ENCODE measurements at places on chromosomes 4 and X.

GRCh38 chr4:1403177-1403583 is 3.1 kb downstream of the NKX1-1 start:
- no peak for DNase-seq

DNA sequence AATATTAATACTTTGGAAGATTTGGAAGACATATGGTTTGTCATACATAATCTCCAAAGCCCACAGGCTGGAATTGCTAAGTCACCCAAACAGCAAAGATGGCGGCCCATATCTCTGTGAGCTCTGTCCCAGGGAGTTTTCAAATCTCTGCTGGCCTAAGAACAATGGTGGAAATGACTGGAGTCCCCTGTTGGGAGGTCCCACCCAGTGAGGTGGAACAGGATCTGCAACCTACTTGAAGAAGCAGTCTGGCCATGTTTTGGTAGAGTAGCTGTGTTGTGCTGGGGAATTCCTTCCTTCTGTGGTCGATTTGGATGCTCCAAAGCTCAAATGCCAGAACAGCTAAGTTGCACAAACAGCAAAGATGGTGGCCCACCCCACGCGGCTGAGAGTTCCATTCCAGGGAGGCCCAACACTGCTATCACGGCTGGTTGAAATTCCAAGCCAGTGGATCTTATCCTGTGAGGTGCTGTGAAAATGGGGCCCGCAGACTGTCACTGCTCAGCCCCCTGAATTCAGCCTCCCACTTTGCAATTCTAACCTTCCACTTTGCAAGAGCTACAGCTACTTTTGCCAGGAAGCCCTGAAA is 3.2 kb upstream of the UGT2B7 start:
- DNase-seq: no peak

DNA sequence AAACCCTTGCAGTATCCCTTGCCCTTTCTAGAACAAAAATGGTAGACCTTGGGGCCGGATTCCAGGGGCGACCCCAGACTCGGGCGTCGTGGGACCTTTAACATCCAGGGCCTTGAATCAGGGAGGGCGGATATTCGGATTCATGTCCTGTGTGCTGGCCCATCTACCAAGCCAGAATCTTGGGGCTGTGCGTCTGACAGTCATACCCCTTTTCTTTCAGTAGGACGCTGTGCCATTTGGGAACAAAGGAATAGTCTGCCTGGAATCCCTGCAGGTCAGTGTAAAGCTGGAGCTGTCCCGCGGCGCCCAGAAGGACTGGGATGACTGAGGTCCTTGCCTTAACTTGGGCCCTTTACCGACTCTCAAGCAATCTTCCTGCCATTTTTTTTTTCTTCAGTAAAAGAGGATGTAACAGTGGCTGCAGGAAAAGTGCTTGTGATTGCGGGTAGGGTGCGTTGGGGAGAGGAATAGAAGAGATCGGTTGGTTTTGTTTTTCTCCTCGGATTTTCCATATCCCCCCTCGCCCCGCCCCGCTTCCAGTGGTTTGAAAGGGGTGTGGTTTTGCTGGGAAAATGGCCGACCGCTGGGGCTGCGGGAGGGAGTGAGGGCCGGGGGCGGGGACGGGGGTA is 518 bp downstream of the ARMCX1 start:
- no peak for DNase-seq

DNA sequence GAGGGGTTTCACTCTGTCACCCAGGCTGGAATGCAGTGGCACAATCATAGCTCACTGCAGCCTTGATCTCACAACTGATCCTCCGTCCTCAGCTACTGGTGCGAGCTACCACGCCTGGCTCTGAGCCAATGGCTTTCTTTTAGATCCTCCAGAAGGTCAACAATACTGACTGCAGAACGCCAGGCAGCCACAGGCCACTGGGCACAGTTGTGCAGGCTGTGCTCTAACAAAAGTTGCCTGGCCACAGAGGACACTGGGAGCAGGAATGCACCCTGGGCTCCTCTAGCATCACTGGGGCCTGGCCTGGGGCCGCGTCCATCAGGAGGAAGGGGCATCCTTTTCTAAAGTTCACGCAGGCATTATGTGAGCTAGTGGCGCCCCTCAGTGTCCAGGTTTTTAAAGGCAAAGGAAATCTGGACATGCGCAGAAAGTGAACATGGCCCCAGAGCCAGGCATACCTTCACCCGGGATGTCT is 14.9 kb upstream of the PORCN start:
- DNase-seq: no peak

GRCh38 chr4:2341261-2341841 is 77.1 kb downstream of the ZFYVE28 start:
- DNase-seq: no peak

DNA sequence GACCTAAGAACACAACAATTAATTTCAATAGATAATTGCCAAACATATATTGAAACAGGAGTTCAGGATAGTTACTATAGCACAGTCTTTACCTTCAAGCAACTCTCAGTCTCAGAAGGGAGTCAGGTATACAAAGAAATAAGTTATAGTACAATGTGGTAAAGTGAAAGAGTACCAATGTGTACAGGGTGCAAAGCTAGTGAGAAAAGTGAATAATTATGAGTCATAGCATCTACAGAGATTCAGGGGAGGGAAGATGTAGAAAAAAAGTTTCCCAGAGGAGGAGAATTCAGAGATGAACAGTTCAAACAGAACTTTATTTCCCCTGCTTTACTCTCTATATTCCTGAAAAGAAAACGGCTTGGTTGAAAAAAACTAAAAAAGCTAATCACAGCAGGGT is 22.7 kb upstream of the DKK2 start:
- no peak for DNase-seq

DNA sequence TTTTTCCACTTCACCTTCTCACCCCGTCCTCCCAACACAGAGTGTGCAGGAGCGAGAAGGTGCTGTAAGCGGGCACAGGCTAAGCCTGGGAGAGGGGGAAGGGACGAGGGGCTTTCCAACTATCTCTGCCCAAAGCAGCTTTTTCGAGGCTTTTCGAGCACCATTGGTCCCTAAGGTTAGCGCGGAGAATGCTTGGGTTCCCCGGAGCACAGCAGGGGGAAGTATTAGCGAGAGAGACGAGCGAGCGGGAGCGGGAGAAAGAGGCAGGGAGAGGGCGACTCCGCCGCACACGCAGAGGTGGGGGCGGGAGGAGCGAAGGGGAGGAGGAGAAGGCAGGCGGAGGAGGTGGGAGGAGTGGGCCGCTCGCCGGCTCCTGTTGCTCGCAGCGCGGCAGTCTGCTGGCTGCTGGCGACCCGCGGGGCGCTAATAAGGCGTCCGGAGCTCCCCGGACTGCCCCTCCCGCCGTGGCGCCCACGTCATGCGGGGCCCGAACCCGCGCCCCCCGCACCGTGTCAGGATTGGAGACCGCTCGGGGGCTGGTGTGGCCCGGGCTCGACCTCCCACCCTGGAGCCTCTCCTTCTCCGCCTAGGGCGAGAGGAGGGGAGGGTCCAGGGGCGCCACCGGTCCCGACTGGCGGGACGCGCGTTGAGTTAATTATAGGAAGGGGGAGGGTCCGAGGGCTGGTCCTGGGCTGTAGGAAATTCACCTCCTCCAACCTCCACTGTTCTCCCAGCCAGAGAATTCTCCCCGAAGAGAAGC is at the start of gene ADAMTS3:
Gene ADAMTS3, minus strand, starts transcription at position 263 of the 760 bp plus-strand sequence. CDS start 459 bp downstream, outside the sequence.
- DNase-seq: no peak

GRCh38 chr4:11474146-11474545 is 45.5 kb upstream of the HS3ST1 start:
- no peak for DNase-seq

DNA sequence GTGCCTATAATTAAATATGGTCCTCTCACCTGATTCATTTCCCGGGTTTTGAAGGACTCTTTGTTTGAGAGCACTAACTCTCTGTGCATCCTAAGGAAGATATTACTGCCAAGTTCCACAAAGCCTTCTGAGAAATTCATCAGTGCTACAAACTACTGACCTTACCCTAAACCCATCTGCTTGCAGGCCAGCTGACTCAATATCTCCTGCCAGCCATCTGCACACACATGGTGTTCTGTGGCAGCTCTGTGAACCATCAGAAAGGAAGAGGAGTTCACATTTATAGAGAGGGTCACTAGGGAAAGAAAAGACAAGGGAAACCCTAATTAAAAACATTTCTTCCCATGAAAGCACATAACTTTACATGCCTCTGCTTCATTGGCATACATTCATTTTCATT is 156.7 kb downstream of the ATP10D start:
- no peak for DNase-seq

- DNase-seq: no peak
These were observed 25.6 kb upstream of the DHRSX start for GRCh38 chrX:2526390-2526789.

- no peak for DNase-seq
These were observed 108.1 kb downstream of the ATG4A start for GRCh38 chrX:108199691-108200090.

GRCh38 chr4:24793219-24794005 is 2.0 kb upstream of the SOD3 start:
- no peak for DNase-seq

DNA sequence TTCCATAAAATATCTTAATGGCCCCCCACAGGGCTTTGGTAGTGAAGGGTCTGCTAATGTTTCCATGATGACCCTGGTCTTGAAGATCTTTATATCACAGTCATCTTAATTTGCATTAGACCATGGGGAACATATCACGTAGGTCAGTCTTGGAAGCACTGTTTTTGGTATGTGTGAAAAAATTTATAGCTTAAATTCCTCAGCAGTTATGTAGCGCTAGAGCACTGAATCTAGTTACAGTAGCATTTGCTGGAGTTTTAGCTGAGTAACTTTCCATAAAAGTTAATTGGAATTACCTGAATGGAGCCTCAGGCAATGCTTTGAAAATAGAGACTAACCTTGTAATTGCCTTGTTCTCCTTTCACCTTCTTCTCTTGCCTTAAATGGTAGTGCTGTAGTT is 648.8 kb downstream of the IQCM start:
- DNase-seq: no peak

DNA sequence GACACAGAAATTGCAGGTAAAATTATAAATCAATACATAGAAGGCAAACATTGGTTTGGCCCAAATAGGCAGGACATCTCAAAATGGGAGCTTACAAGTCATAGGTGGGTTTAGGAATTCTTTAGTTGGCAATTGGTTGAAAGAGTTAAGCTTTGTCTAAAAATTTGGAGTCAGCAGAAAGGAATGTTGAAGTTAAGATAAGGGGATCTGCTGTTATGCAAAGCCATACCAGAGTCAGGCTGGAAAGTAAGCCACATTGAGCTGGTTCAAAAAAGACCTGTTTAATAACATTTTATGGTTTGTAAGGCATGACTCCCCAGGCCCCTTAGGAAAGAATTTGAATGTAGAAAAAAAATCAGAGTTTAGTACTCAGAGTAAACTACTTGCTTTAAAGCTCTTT is 92.6 kb downstream of the IL13RA2 start:
- DNase-seq: no peak

DNA sequence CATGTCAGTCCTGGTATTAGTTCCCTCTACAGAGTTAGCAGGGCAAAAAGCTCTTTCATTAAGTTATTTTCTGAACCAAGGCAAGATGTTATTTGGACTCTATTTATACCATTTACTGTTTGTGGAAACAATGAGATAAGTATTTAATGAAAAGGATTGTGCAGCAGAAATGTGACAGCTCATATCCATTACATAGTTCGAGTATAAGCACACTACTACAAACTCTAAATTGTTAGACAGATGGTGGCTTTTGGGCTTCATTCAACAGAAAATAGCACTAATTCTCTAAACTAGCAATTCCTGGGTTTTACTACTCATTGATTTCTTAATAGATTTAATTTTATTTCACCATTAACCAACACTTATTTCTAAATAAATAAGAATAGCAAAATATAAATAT is 95.2 kb upstream of the ANK2 start:
- DNase-seq: no peak

DNA sequence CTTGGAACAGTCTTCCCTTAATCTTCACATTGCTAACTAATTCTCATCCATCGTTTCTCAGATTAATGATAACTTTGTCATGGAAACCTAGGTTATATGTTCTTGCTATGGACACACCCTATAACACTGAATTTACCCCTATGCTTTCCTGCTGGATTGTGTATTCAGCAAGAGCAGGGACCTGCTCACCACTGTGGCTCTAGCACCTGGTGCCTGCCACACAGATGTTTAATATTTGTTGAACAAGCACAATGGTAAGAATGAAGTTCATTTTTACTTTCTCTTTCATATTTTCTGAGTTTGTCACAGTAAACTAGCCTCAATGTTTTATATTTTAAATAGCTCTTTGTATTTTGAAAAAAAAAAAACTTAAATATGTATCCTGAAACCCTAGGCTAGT is 734.0 kb upstream of the DIAPH2 start:
- no peak for DNase-seq

- DNase-seq: no peak
These were observed 65.4 kb downstream of the TMEM150C start for GRCh38 chr4:82496349-82496748.

- DNase-seq: no peak
These were observed 51.4 kb downstream of the STBD1 start for GRCh38 chr4:76357981-76358380.
